Astrocyte of the hippocampus (primary cell): ENCODE measurements at places on chromosomes 3 and 15.

DNA sequence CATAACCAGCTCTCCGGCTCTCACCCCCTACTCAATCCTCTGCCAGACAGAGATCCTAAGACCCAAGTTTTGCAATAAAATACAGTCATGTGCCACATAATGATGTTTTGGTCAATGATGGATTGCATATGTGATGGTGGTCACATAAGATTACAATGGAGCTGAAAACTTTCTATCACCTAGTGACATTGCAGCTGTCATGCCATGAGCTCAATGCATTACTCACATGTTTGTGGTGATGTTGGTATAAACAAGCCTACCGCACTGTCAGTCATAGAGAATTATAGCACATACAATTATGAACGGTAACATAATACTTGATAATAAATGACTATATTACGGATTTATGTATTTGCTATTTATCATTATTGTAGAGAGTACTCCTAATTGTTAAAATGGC lies 26.9 kb upstream of the SAMMSON start:
- no peak for DNase-seq

DNA sequence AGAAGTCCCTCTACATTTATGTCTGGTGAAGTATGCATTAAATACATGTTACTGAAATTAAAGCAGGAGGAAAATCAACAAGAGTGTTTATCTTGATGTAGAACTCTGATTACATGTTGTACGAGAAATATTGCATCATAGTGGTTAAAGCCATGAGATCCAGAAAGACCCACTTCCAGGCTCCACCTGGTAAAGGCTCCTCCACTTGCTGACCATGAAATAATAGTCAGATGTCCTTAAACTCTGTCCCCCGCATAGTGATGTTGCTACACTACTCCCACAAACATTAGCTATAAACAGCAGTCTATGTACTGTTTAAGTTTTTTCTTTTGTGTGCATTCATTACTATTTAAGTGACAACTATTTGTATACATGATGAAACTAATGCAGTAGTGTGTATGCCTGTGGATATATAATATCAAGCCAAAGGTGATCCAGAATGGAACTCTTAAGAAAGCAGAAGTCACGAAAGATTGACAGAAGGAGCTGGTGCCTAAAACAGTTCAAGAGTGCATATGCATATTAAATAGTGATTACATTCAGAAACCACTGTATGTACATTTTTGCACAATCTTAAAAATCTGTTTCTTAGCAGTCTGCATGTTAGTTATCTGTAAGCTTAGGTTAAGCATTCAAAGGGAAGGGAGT lies 264.4 kb upstream of the KCNMB2 start:
- DNase-seq: no peak

DNA sequence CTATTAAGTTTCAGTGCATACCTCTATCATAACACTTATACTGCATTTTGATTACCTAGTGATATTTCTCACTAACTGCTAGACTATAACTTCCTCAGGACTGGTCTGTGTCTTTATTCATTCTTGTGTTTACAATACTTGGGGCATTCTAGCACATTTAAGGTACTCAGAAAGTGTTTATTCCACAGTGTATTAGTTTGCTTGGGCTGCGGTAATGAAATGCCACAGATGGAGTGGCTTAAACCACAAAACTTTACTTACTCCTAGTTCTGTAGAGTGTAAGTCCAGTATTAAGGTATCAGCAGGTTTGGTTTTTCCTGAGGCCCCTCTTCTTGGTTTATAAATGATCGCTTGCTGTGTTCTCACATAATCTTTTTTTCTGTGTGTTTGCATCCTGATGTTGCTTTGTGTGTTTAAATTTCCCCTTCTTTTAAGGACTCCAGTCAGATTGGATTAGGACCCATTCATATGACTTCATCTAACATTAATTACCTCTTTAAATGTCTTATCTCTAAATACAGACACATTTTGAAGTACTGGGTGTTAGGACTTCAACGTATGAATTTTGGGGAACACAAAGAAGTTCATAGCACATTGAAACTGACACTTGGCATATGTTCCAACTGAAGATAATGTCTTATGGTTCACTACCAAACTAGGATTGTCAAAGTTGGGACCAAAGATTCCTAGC lies 23.9 kb downstream of the RNF111 start:
- peak; percentile 16 for DNase-seq

DNA sequence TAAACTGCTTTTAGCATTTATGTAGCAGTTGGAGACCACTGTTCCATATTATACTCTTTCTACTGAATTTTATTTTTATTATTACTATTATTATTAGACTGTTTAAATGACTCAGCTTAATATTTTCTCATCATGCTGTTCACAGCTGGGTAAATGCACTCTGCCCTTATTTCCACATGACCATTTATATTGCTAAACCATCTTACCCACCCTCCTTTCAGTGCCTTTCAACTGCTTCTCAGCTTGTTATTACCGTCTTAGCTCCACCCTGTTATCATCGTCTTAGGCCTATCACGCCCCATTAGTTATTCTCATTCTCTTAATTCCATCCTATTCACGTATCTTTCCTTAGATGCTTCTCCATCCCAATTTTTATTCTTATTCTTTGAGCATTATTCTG lies 212.6 kb downstream of the GAP43 start:
- no peak for DNase-seq

DNA sequence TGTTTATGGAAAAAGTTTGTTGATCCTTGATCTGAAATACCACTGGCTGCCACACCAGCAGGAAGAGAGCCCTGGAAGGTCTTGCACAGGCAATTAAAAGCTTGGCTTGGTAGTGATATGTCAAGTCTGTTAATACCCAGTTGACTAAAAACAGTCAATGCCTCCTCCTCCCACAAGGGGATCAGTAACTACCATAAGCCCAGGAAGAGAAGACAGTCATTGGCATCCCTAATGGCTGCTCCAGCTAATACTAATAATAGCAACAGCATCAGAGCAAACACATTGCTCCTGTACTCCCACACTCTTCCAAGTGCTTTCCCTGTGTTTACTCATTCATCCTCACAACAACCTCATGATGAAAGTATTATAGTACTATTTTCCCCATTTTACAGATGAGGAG lies 528.6 kb downstream of the TAFA4 start:
- DNase-seq: no peak

DNA sequence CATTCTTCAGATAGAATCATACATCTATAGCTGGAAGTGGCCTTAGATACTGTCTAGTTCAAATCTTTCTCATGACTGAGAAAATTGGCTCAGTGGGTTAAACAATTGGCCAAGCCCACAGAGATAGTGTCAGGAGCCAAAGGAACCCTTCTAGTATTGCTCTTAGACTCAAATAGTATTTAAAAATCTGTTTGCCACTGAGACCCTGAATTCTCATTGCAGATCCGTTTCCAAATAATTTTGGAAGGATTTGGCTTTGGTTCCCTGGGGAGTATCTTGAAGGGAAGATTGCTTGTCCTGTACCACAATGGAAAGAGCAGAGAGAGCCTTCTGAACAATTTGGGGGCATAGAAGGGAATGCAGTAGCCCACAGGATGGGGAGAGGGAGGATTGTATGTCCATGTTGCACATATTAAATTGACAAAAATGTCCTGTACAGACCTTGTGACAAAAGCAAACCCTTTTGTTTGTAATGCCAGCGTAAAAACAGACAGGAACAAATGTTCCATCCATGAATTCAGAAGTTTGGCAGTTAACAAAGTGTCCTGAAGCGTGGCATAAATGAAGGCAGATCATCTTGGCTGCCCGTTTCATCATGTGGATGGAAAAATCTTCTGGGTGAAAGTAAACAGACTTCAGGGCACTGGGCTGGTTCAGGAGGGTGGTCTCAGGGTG lies 156.4 kb upstream of the RASGRP1 start:
- DNase-seq: no peak

- no peak for DNase-seq
These were observed 78.0 kb downstream of the GMPS start for GRCh38 chr3:155948476-155948875.

DNA sequence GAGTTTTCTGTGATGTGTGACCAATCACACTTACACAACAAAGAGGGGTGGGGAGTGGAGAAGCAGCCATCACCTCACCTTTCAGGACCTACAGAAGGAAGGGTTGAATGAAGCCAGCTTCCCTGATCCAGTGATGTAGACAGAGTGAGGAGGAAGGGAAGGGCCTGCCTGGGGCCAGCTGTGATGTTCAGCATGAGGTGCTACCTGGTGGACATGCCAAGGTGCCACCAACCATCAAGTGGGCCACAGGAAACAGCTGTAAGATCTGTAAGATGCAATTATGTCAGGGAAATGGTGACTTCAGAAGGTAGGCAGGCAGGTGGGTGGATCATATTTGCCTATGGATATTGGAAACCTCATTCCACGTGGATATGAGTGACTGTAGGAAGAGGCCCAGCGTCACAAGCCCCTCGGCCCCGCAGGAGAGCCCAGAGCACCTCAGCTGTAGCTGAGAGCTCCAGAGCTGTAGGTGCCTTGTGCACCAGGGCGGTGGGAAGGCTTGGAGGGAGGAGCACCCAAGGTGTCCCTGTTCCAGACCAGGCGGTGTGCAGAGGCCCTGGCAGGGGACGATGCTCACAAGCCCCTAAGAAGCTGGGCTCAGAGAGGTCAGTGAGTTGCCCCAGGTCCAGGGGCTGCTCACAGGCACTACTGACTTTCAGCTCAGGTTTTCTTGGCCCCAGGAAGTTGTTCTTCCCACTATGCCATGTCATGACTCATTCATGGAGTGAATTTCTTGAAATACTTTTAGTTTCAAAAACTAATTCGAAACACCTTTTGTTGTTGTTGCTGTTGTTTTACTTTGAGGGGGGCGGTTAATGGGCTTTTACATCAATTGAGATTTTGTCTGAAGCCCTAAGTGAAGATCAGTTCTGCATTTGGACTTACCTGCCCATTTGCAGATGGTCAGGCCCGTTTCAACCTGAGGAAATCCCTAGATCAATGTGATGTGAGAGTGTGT lies 94.2 kb upstream of the ALDH1A3 start:
- DNase-seq: no peak

DNA sequence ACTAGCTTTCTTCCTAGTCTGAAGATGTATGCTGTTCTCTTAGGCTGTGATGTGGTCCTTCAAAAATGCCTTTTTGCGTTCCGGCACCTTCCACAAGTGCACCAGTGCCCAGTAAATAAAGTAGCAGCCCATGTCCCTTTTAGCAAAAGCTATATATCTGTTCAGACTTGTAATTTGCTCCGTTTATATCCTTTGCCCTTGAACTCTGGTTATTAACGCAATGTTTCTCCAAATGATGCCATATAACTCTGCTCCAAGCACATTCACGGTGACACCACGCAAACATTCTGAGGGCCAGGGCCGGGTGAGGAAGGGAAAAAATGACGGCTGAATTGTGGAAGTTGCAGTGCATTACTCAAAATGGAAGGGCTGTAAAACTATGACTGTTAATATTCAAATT lies 1001.1 kb upstream of the NR2F2 start:
- no peak for DNase-seq

- no peak for DNase-seq
These were observed 773.5 kb downstream of the SQOR start for GRCh38 chr15:46408312-46408711.

- no peak for DNase-seq
These were observed 67.9 kb downstream of the RFX7 start for GRCh38 chr15:56175788-56176187.

DNA sequence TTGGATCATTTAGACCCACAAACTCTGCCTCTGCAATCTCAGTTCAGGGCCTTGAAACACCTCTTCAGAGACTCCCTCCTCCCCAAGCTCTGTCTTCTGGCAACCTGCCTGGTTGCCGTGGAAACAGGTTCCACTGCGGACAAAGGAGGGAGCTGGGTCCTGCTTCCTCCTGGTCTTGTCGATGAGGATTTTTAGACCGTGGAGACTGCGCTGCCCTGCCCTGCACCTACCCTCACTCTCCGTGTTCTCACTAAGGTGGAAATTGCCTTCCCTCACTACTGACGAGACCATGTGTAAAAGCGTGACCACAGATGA lies at the start of gene RTP1:
Gene RTP1, plus strand, starts transcription at position 152 of the 315 bp plus-strand sequence. Its CDS starts 30 bp downstream, at position 182.
- peak; percentile 33 for DNase-seq

GRCh38 chr3:105417525-105418289 lies 51.0 kb downstream of the ALCAM start:
- no peak for DNase-seq

DNA sequence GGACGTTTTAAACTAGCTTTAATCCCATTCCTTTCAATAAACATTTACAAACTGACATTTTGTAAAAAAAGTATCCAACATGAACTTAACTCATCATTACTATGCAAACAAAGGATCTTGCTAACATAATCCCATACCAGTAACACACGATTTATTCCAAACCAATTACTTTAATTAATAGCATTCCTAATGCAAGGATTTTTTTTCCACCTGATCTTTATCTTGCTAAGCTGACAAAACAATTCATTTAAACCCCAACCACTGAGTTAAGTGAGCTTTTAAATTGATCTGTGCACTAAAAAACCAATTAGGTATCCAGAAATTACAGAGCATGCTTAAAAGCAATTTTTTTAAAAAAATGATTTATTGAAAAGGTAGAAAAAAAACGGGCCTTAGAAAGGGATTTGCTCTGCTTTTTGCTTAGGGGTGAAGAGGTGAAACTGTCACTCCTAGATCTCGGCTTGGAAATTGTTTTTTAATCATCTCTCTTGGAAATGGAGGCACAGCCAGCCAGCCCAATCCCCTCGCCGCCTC lies 1.2 kb downstream of the SH3BP5 start:
- DNase-seq: no peak

- no peak for DNase-seq
These were observed 336.7 kb upstream of the TRIM42 start for GRCh38 chr3:140341203-140341602.

DNA sequence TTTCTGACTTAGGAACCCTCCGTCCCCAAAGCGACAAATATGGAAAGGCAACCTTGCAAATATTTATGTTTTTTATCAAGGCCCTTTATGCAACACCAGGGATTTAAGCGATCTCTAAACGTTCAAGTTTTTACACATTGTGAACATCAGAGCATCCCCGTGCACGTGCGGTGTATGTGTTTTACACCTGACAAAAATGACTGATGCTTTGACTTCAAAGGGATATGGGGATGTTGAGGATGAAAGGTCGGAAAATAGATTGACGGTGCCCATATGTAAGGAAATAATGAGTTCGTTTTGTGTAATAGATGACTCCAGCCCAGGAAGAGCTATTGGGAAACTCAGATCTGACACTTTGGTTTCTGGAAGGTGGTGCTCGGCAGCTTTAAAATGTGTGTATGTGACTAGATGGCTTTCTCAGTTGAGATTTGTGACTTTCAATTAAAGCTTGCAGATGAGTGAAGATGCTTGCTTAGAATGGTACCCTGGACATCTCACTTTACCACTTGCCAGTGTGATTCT lies 866 bp downstream of the SLC49A4 start:
- peak; percentile 5 for DNase-seq

GRCh38 chr3:76310667-76311066 lies 525.3 kb upstream of the ZNF717 start:
- no peak for DNase-seq

DNA sequence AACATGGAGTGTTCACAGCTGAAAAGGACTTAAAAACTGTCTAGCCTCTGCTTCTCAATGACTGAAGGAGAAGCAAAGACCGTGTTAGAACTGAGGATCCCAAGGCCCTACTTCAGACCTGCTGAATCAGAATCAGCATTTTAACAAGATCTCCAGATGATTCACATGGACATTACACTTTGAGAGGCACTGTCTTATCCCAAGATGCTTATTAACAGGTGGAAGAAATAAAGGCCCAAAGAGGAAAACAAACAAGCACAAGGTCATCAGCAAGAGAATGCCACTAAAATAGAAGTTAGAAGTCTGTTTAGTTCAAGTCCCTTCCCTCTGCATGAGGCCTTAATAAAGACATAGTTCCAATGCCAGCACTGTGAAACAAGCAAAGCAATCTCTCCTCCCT lies 191.4 kb upstream of the BCL6 start:
- no peak for DNase-seq
